ENCODE measurements at places on chromosomes 3 and 15. TPM values are rescaled to one million over a fixed set of nuclear protein-coding genes. Genes with fewer than 3 reads are reported as not detected.
A peak's percentile ranks its signal among the peaks of the same experiment; 100 is the strongest.

ALS2CL gene
- total RNA-seq, result 0.13 TPM

MUC4 gene
- 0.11 TPM for total RNA-seq

TTLL13 gene
- 0.11 TPM for total RNA-seq

CPN2 gene
- total RNA-seq, result not detected

AAGAB gene
- total RNA-seq, result 55.9 TPM

GHSR gene
- not detected for total RNA-seq

ALG1L2 gene
- total RNA-seq, result not detected

- no peak overlapping the region for H3K27ac ChIP-seq
- H3K4me3 ChIP-seq, result no peak overlapping the region
- H3K4me1 ChIP-seq, result no peaks in the 10 kb centered on the region
- H3K27me3 ChIP-seq, result no peaks in the 10 kb centered on the region
Observed at GRCh38 chr3:140223631-140224030, 288.6 kb downstream of the CLSTN2 start.

DNA sequence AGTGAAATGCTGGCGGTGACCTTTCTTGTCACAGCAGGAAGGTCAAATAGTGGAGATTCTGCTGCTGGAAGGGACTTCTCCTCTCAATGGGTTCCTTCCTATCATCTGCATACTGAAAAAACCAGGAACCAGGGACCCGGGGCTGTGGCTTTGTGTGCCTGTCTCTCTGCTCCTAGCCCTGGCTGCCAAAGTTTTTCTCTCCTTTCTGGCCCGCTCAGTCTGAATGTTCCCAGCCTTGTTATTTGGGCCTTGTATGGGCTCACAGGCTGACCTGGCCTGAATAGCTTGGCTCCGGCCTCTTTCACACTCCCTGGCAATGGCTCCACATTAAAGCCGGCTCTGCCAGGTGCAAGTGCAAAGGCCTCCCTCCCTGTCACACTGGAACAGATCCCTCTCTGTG is 94.7 kb downstream of the LRIG1 start:
- H3K36me3 ChIP-seq, result no peaks in the 10 kb centered on the region
- DNase-seq, result no peak
- H3K4me3 ChIP-seq, result no peak overlapping the region
- H3K27me3 ChIP-seq, result no peaks in the 10 kb centered on the region

DNA sequence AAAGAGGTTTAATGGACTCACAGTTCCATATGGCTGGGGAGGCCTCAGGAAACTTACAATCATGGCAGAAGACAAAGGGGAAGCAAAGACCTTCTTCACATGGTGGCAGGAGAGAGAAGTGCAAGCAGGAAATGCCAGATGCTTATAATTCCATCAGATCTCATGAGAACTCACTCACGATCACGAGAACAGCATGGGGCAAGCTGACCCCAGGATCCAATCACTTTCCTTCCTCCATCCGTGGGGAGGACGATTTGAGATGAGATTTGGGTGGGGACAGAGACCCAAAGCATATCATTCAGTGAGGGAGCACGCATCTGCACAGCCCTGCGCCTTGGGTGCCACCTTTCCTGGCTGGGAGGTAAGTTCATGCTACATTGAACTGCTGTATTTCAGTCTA is 234.1 kb upstream of the ATP10A start:
- no peaks in the 10 kb centered on the region for H3K4me1 ChIP-seq
- no peak overlapping the region for H3K27ac ChIP-seq
- peaks cover 4% of the 10 kb centered on the region for H3K27me3 ChIP-seq
- DNase-seq, result no peak
- H3K4me3 ChIP-seq, result no peak overlapping the region

DNA sequence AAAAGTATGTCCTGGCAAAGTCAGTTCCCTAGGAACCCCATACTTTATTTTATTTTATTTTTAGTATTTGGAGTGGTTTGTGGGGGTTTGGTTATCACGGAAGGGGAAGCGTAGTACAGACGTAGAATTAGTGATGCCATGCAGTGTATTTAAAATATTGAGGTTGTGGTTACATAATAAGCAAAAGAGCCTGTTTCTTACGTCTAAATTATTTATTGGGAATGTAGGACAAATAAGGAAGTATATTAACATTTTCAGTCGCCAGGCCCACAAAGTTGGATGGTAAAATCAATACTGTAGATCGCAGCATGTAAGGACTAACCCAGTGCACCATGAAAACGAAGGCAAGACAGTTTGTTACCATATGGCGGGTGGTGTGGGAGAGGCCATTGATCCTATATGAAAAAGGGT is 558 bp downstream of the DTWD1 start:
- DNase-seq, result peak; percentile 9
- H3K4me3 ChIP-seq, result peak overlapping the region; percentile 65
- peaks cover 25% of the 10 kb centered on the region for H3K36me3 ChIP-seq

DNA sequence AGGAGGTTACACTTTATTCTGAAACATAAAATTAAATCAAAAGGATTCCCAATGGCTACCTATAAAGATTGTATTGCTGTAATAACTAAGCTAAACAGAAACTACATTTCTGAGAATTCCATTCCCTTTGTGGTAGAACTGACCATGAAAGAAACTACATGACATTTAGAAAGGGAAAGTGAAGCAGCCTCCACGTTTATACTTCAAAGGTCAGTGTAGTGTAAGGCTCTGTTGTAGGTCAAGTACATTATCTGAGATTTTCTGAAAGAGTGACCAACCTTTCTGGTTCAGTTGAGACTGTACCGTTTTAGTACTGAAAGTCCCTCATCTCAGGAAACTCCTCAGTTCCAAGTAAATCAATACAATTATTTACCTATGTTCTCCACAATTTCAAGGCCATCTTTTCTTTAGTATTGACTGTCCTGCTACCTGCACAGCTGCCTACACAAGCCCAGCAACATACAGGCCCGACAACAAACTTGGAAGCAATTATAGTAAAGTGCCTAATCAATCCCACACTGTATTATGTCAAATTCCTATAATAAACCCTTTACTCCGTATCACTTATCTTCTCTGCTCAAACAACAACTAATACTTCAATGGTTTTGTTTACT is 343.0 kb downstream of the PLOD2 start:
- no peaks in the 10 kb centered on the region for H3K4me1 ChIP-seq
- H3K4me3 ChIP-seq, result no peak overlapping the region
- H3K36me3 ChIP-seq, result no peaks in the 10 kb centered on the region
- no peak overlapping the region for H3K27ac ChIP-seq

- no peaks in the 10 kb centered on the region for H3K27me3 ChIP-seq
- no peak for DNase-seq
- no peak overlapping the region for H3K4me3 ChIP-seq
- no peaks in the 10 kb centered on the region for H3K4me1 ChIP-seq
- H3K27ac ChIP-seq, result no peak overlapping the region
Observed at GRCh38 chr15:65766422-65767263, 25.4 kb downstream of the DENND4A start.

- no peaks in the 10 kb centered on the region for H3K4me1 ChIP-seq
- H3K27me3 ChIP-seq, result no peaks in the 10 kb centered on the region
- no peak overlapping the region for H3K4me3 ChIP-seq
- no peak overlapping the region for H3K27ac ChIP-seq
Observed at GRCh38 chr3:52509753-52510328, 14.7 kb downstream of the STAB1 start.

GRCh38 chr15:90388462-90389380 is 679 bp downstream of the IQGAP1 start:
- peak overlapping the region; percentile 90 for H3K4me3 ChIP-seq
- peak overlapping the region; percentile 90 for H3K27ac ChIP-seq
- peak; percentile 63 for DNase-seq
- peaks cover 20% of the 10 kb centered on the region for H3K36me3 ChIP-seq
- H3K27me3 ChIP-seq, result no peaks in the 10 kb centered on the region

- DNase-seq, result no peak
- no peaks in the 10 kb centered on the region for H3K36me3 ChIP-seq
- H3K27ac ChIP-seq, result no peak overlapping the region
- no peaks in the 10 kb centered on the region for H3K27me3 ChIP-seq
Observed at GRCh38 chr15:48595981-48596380, 49.5 kb downstream of the FBN1 start.

GRCh38 chr3:182730675-182731042 is 62.6 kb upstream of the ATP11B start:
- H3K27me3 ChIP-seq, result no peaks in the 10 kb centered on the region
- no peaks in the 10 kb centered on the region for H3K36me3 ChIP-seq
- peaks cover 22% of the 10 kb centered on the region for H3K4me1 ChIP-seq
- DNase-seq, result no peak
- H3K4me3 ChIP-seq, result no peak overlapping the region

- no peak overlapping the region for H3K4me3 ChIP-seq
- H3K4me1 ChIP-seq, result peaks cover 20% of the 10 kb centered on the region
- no peaks in the 10 kb centered on the region for H3K36me3 ChIP-seq
- H3K27ac ChIP-seq, result no peak overlapping the region
Observed at GRCh38 chr3:100634493-100635272, 25.3 kb downstream of the ADGRG7 start.

GRCh38 chr15:49979705-49980382 is 139.2 kb downstream of the ATP8B4 start:
- no peak overlapping the region for H3K27ac ChIP-seq
- H3K27me3 ChIP-seq, result no peaks in the 10 kb centered on the region
- H3K36me3 ChIP-seq, result no peaks in the 10 kb centered on the region
- no peak overlapping the region for H3K4me3 ChIP-seq
- no peaks in the 10 kb centered on the region for H3K4me1 ChIP-seq
- no peak for DNase-seq

DNA sequence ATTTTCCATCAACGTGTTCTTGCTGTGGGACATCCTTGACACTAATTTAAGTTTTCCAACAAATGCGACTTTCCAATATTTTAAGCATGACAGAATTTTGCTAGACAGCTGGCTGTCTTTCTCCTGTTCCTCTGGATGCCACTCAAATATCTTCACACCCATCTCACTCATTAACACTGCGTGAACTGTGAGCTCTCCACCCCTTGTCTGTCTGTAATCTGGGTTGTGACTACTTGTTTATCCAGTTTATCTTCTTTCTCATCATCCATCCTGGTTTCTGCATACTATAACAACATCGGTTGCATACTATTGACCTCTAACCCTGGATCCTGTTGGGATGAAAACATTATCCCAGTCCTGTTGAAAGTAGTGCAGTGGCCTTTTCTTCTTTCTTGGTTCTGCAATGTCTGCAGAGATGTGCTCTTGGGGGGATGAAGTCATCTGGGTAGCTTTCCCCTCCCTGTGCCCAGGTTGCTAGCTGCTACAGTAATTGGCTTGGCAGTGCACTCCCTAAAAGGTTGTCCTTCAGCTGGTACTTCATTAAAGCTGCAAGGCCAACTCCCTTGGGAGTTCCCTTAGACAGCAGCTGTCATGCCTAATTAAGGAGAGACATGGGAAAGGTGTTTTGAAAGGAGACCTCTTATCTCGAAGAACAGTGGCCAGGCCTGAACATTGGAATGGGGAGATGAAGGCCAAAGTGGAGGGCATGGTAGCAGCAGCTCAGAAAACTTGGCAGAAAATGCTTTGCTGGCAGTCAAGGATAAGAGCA is 24.7 kb downstream of the KAT2B start:
- no peaks in the 10 kb centered on the region for H3K36me3 ChIP-seq
- peaks cover 39% of the 10 kb centered on the region for H3K4me1 ChIP-seq
- H3K27me3 ChIP-seq, result no peaks in the 10 kb centered on the region
- no peak overlapping the region for H3K4me3 ChIP-seq
- peak overlapping the region; percentile 18 for H3K27ac ChIP-seq

- H3K27me3 ChIP-seq, result no peaks in the 10 kb centered on the region
- no peak overlapping the region for H3K4me3 ChIP-seq
- peak overlapping the region; percentile 13 for H3K27ac ChIP-seq
- no peak for DNase-seq
Observed at GRCh38 chr15:90161950-90162361, 39.2 kb upstream of the SEMA4B start.

- H3K4me3 ChIP-seq, result no peak overlapping the region
- H3K27ac ChIP-seq, result no peak overlapping the region
- H3K36me3 ChIP-seq, result no peaks in the 10 kb centered on the region
- no peaks in the 10 kb centered on the region for H3K4me1 ChIP-seq
- DNase-seq, result no peak
Observed at GRCh38 chr3:55000546-55000945, 72.7 kb upstream of the LRTM1 start.

- peaks cover 27% of the 10 kb centered on the region for H3K4me1 ChIP-seq
- H3K36me3 ChIP-seq, result no peaks in the 10 kb centered on the region
- no peak overlapping the region for H3K27ac ChIP-seq
- peak overlapping the region; percentile 40 for H3K4me3 ChIP-seq
- peak; percentile 80 for DNase-seq
Observed at GRCh38 chr3:49554633-49555265, 472 bp downstream of the BSN start.

- 0 out of 2 replicates have a peak, but pooled peaks cover 4% of the 10 kb centered on the region for H3K27me3 ChIP-seq
- no peak for DNase-seq
- H3K4me1 ChIP-seq, result no peaks in the 10 kb centered on the region
- H3K27ac ChIP-seq, result no peak within 1 kb of the TSS
- H3K4me3 ChIP-seq, result no peak within 1 kb of the TSS
- H3K36me3 ChIP-seq, result no peaks in the 10 kb centered on the region
Observed at GRCh38 chr15:68930268-68931022, at the start of gene SPESP1. TSS of gene SPESP1 (plus strand) at chr15:68930525. CDS start at chr15:68930654, 129 bp downstream.

- H3K27me3 ChIP-seq, result peaks cover 2% of the 10 kb centered on the region
- H3K27ac ChIP-seq, result no peak overlapping the region
- no peak overlapping the region for H3K4me3 ChIP-seq
- no peaks in the 10 kb centered on the region for H3K36me3 ChIP-seq
- peaks cover 9% of the 10 kb centered on the region for H3K4me1 ChIP-seq
- DNase-seq, result no peak
Observed at GRCh38 chr15:40253167-40253790, 14.4 kb downstream of the PAK6 start.

DNA sequence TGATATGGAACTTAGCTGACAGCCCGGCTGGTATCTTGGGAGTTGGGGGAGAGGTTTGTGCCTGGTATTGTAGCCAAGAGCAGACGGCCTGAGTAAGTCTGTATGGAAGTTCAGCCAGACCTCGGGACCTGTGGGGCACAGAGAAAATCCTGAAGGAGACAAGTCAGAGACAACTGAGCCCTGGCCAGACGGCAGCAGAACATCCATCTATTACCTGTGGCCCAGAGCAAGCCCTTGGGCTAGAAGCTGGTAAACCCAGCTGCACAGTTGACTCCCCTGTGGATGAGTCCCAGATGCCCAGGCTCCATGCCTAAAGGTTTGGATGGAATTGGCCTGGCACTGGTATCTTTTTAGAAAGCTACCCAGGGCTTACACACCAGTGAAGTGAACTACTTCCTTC is 70.4 kb upstream of the DLG1 start:
- H3K27me3 ChIP-seq, result peaks cover 56% of the 10 kb centered on the region
- DNase-seq, result no peak
- no peaks in the 10 kb centered on the region for H3K36me3 ChIP-seq
- H3K4me1 ChIP-seq, result no peaks in the 10 kb centered on the region
- H3K4me3 ChIP-seq, result no peak overlapping the region

DNA sequence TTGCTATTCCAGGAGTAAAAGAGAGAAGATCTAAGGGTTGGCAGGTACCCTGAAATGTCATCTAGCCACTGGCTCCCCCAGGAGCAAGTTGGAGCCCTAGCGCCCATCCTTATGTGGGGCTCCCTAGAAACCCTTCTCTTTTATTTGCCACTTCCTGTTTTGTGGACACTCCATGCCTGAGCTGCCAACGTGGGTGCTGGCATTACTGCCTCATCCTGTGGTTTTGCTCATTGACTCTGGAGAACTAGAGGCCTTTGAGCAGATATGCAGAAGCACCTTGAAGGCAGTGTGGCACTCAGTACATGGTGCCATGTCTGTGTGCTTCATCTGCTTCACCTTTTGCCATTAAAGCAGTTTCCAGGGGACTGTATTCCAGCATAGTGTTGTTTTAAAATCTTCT is 8.1 kb downstream of the EDEM1 start:
- H3K36me3 ChIP-seq, result peaks cover 45% of the 10 kb centered on the region
- H3K27me3 ChIP-seq, result no peaks in the 10 kb centered on the region
- DNase-seq, result no peak
- no peak overlapping the region for H3K4me3 ChIP-seq
- no peak overlapping the region for H3K27ac ChIP-seq
